ENCODE measurements at places on chromosomes 11 and 22.

- no peak for DNase-seq
Measured at GRCh38 chr11:19813158-19813879, 100.7 kb downstream of the NAV2 start.

GRCh38 chr11:48073031-48073861 is 92.9 kb downstream of the PTPRJ start:
- DNase-seq: no peak

DNA sequence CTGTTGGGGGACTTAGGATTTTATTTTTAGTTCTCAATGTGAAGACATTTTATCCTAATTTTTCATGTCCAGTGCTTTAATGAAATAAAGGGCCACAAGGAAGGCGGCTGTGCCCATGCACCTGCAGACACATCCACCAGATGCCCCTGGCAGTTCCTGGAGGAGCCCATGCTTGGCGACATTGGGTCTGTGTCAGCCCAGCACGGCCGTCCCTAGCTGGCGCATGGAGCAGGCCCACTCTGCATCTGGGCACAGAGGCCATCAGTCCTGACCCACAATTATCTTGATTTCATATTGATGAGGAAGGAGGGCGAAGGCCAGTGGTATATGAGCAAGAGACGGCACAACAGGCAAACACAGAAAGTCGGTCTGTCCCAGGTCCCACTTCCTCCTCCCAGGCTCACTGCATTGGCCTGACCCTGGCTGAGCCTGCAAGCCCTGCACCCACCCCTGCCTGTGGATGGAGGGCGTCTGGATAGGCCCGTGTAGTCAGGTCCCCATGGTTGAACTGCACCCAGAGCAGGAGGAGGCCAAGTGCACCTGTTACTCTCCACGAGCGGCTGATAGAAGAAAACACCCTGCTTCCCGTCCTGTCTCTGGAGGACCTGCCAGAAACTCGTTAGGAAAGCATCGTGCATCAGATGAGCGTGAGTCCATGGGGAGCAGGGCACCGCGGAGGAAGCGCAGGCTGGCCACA is 296.9 kb downstream of the BRD1 start:
- DNase-seq: no peak

DNA sequence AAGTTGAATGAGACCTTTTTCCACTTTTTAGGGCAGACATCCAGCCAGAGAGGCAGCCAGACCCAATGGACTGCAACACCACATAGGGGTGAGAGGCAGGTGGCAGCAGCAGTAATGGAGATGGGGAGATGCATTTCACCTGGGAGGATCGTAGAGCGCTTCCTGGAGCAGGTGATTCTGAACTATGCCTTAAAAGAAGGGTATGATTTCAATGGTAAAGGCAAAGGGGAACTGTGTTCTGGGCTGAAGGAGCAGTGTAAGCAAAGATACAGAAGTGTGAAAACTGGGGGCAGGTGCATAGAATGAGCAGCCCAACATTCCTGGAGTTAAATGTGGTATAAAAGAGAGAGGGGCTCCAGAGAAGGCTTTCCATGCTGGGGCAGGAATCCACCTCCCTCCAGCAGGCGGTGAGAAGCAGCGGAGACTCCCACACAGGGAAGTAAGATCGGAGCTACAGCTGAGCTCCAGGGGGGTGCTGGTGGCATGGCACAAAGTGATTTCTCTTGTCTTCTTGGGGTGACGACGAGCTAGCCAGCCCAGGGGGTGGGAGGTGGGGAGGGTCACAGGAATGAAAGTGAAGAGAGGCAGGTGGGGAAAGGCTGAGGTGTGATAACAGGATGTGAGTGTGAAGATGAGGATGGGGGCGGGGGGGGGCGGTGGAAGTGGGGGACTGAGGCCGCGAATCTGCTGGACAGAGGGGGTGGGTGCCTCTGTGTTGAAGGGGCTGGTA is 4.3 kb upstream of the SERHL2 start:
- DNase-seq: no peak

DNA sequence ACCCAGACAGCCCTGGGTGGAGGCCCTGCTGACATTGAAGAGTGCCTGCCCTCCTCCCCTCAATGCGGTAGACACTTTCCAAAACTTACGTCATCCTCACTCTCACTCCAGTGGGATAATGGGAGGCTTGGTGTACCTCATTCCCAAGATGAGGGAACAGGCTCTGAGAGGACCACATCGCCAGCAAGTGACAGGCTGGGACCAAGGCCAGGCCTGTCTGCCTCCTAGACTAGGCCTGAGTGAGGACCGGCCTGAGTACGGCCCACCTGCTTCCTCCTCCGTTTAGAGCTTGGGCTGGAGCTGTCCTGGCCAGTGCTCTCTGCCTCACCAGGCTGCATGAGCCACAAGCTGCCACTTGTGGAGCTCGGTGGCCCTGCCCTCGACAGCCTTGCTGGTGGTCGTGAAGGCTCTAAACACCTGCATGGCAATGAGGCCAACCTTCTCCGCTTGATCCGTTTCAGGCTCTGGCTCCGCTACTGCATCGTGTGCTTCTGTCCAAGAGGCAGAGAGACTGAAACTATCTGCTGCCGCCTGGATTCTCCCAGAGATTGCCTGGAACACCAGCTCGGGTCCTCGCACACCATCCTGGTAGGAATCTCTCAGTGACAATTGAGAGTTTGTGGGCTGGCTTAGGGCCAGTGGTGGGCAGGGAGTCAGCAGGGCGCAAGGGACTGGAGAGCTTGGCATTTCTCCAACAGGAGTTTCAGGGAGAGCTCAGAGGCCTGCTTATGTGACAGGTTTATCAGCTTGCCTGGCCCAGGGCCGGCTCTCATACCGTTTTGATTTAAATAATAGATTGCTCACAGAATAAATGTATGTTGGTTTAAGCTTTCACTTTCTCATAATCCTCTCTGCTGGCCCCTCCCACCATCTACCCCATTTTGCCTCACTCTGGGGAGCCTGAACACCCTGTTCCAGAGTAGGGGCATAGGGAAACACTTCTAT is 9.4 kb downstream of the LRRC75B start:
- no peak for DNase-seq

DNA sequence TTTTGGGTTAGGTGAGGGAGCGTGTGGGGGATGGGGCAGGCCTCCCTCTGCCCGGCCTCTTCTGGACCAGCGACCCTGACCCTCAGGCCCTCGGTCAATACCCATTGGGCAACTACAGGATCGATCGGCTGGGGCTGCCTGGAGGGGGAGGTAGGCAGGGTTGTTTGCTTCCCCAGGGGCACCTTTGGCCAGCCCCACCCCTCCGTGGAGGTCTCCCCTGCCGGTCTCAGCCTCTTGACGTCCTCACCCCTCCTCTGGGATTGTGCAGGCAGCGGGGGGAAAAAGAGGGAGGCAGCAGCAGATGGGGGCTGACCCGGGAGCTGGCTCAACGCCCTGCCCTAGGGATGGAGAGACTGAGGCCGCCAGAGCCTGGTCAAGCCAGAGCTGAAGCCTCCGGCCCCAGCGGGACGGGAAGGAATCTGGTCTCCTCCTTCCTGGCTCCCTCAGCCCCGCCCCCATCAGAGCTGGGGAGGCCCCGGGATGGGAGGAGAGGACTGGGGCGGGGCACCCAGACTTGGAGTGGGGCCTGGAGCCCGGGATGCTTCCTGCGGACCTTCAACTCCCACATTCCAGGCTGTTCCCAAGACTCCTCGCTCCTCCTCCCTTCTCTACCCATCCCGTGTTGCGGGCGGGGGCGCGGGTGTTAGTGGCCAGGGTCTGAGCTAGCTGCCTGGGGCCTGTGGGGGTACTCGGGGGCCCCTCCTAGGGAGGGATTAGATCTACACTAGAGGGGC is 14.4 kb upstream of the CDC42EP1 start:
- DNase-seq: no peak

DNA sequence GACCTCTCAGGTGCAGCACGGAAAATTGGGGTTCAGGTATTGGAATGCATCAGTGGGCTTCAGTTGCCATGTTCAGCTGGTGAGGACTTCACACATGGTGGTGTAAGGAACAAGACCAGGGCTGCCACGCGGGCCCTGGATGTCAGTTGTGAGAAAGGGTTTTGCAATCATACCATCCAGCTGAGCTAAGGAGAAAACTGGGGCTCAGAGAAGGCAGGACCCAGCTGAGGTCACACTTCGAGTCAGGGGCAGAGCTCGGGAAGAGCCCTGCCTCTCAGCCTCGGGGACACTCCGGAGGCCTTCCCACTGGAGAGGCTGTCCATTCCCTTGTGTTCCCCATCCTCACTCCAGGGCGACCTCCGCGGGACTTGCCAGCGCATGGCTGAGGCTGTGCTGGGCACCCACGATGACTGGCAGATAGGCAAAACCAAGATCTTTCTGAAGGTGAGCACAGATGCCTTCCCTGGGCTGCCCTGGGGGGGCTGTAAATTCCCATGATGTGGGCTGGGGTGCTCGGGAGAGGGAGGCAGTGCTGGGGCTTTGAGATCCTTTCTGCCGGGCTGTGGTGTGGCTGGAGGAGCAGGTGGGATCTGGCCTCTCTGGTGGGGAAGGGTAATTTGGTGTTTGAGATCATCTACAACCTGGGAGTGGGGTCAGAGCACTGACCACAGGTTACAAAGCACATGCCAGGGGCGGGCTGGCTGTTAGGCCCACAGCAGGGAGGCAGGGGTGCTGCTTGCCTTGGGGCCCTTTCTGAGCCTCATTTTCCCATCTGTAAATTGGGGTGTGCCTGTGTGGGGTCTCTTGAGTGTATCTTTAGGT is 47.2 kb downstream of the MYO7A start:
- DNase-seq: no peak

GRCh38 chr11:76791861-76792260 is 8.7 kb downstream of the TSKU start:
- no peak for DNase-seq

- DNase-seq: no peak
Measured at GRCh38 chr11:92657226-92657625, 312.2 kb upstream of the MTNR1B start.
